ENCODE measurements at places on chromosomes 4 and X. TPM values are rescaled to one million over a fixed set of nuclear protein-coding genes. Genes with fewer than 3 reads are reported as not detected.

GRCh38 chrX:27598312-27598711 is 8.2 kb downstream of the DCAF8L2 start:
- no peak for DNase-seq
- no peaks in the 10 kb centered on the region for H3K36me3 ChIP-seq
- H3K27ac ChIP-seq, result no peak overlapping the region
- no peaks in the 10 kb centered on the region for H3K4me1 ChIP-seq

DNA sequence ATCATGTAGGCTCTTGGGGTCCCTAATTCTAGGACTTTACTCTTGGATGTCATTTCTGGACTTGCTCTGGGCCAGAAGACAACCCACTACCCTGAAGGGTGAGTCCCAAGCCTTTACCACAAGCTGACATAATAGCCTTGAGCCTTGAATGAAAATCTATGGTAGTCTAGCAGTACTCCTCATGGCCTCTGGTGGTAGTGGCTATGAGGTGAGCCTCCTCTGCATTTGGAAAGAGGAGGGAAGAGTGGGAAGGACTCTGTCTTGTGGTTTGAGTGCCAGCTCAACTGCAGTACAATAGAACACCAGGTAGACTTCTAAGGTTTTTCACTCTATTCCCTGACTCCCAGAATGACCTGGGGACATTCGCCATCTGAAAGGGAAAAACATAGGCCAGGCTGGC is 96.5 kb downstream of the DCAF12L1 start:
- no peak for DNase-seq
- H3K4me3 ChIP-seq, result no peak overlapping the region
- H3K27me3 ChIP-seq, result no peaks in the 10 kb centered on the region
- no peaks in the 10 kb centered on the region for H3K36me3 ChIP-seq
- no peaks in the 10 kb centered on the region for H3K4me1 ChIP-seq

DNA sequence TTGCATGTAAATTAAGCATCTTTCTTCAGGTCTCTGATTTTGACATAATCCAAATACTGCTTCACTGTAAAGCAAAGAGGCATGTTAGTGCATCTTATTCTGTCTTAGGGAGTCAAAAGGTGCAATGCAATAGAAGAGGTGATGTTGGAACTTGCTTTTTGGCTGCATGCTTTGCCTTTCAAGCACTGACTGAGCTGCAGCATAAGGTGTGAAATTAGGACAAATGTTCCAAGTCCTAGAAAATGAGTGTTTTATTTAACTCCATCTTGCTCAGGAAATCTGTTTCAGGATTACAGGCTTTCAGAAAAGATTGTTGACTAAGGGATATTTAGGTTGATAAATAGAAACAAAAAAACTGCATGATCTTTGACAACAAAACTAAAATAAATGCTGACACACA is 30.8 kb downstream of the NAA11 start:
- DNase-seq, result no peak
- H3K36me3 ChIP-seq, result no peaks in the 10 kb centered on the region
- H3K27ac ChIP-seq, result no peak overlapping the region
- no peak overlapping the region for H3K4me3 ChIP-seq
- no peaks in the 10 kb centered on the region for H3K27me3 ChIP-seq
- H3K4me1 ChIP-seq, result no peaks in the 10 kb centered on the region

GRCh38 chrX:80014141-80014940 is at the start of gene TBX22:
Gene TBX22, plus strand, starts transcription at chrX:80014753. Its CDS starts 7,517 bp downstream, at chrX:80022270.
- H3K36me3 ChIP-seq, result no peaks in the 10 kb centered on the region
- no peak for DNase-seq
- H3K27ac ChIP-seq, result no peak within 1 kb of the TSS
- no peaks in the 10 kb centered on the region for H3K4me1 ChIP-seq
- H3K27me3 ChIP-seq, result no peaks in the 10 kb centered on the region
- H3K4me3 ChIP-seq, result no peak within 1 kb of the TSS

DNA sequence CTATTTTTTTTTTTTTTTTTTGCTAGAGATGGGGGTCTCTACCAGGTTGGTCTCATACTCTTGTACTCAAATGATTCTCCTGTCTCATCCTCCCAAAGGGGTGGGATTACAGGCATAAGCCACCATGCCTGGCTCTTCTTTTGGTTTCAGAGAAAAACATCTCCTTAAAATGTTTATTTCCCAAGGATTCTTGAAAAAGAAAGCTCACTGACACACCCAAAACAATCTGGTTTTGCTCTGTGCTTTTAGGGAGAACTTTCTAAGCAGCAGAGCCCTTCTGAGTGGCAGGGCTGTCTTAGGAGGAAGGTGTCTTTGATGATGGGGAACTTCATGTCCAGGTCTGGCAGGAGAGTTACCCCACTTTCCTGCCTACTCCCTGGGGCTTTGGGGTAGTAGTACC is 1.2 kb downstream of the SOD3 start:
- H3K27me3 ChIP-seq, result peaks cover 20% of the 10 kb centered on the region
- DNase-seq, result no peak
- H3K4me3 ChIP-seq, result no peak overlapping the region
- no peak overlapping the region for H3K27ac ChIP-seq

DNA sequence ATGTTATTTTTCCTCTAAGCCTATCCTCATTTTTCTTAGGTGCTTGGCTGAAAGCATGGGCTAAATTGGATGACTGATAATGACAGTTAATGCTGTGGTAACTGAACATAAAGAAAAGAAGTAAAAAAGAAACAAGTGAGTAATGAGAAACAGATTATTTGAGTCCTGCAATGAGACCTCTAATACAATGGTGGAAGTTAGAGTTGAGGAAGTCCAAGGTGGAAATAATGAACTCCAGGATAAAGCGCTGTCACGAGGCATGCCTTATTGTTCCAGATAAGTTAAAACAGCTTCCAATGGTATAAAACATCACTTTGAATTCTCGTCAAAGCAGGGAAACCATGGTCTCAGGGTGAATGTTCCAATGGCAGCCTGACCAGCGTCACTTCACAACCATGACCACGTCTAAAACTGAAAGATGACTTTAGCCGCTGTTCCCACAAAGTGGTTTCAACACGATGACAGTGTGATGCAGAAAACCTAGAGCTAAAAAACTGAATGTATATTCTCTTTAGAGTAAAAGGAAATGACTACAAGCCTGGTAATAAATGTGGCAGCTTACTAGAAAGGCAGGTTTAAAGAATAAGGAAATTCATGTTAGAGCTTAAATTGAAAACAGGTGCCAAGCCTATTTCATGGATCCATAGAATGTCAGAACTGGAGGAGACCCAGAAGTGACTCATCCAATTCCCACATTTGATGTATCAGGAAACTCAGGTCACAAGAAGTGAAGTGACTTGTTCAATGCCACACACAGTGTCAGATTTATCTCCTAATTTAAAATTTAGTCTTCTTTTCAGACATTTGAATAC is 202.6 kb upstream of the GYPA start:
- no peaks in the 10 kb centered on the region for H3K4me1 ChIP-seq
- no peak for DNase-seq
- no peaks in the 10 kb centered on the region for H3K27me3 ChIP-seq
- no peak overlapping the region for H3K27ac ChIP-seq

The TLR6 gene
- 1.7 TPM for total RNA-seq

The MAML3 gene
- total RNA-seq, result 0.32 TPM

The SOWAHD gene
- total RNA-seq, result 0.21 TPM

The NXF2B gene
- total RNA-seq, result not detected
